ENCODE measurements at places on chromosomes 12 and 14.

GRCh38 chr14:63454863-63455622 is 88.1 kb downstream of the PPP2R5E start:
- DNase-seq = no peak

DNA sequence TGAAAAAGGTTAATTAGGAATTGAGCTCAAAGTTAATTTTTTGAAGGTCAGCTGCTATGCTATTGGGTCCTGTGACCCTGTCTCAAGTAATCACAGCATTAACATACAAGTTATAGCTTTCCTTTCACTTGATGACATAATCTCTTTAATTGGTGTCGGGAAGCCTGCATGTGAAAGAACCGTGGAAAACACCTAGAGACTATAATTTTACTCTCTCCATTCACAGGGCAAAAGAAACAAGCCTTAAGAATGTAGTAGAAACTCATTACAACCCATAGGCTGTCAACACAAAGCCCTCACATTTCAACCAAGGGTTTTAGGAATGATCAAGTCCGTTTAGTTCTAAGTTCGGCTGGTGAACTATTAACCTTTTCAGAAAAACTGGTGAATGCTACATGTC is 104.4 kb downstream of the PPM1A start:
- no peak for DNase-seq

DNA sequence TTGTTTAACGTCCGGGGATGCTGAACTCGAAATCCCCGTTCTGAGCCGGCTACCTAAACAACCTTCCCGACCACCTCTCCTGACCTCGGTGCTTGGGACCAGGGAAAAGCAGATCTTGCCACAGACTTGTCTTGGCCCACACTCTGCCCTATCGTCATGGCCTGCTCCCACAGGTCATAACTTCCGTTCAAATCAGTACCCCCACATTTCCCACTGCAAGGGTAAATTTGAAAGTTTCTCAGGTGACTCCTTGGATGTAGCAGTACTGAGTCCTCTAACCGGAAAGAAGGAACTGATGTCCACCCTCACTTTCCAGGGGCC is 612 bp upstream of the RBM23 start:
- no peak for DNase-seq

GRCh38 chr12:42666671-42667243 is 77.2 kb upstream of the PRICKLE1 start:
- no peak for DNase-seq

- peak; percentile 47 for DNase-seq
Observed at GRCh38 chr12:114504311-114504710, 98.4 kb upstream of the TBX5 start.

DNA sequence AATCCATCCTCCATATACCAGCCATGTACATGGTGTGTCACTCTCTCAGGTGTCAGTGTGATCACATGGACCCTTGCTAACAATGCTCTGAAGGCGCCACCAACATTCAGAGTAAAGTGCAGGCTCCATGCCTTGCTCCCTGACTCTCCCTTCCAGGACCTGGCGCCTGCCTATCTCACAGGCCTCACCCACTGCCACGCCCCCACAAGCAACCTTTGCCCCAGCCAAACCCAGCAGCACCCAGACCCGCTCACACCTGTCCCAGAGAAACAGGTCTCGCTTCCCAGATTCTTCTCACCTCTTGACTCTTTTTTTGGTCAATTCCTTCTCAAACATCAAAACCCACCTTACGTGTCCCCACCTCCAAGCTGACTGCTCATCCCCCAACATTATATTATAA is 52.3 kb downstream of the KCNK10 start:
- no peak for DNase-seq

GRCh38 chr12:70854138-70854537 is 66.4 kb downstream of the PTPRR start:
- no peak for DNase-seq

DNA sequence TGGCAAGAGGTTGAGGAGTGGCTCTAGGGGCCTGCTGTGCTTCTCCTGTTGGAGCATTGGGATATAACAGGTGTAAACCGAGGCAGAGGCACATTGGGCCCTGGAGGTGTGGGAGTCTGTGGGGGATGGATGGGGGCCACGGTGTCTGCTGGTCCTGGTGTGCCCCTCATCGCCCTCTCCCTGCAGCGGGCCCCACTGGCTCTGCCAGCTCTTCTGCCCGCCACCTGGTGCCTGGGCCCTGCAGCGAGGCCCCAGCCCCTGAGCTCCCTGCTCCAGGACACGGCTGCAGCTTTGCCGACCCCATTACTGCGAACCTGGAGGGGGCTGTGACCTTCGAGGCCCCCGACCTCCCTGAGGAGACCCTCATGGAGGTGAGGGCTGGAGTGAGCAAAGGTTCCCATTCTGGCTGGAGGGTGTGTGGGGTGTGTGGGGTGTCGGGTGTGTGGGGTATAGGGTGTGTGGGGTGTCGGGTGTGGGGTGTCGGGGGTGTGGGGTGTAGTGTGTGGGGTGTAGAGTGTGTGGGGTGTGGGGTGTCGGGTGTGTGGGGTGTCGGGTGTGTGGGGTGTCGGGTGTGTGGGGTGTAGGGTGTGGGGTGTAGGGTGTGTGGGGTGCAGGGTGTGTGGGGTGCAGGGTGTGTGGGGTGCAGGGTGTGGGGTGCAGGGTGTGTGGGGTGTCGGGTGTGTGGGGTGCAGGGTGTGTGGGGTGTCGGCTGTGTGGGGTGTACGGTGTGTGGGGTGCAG is 10.6 kb upstream of the PUS1 start:
- DNase-seq = no peak

- DNase-seq = no peak
Observed at GRCh38 chr12:22299294-22299912, 35.1 kb downstream of the ST8SIA1 start.

DNA sequence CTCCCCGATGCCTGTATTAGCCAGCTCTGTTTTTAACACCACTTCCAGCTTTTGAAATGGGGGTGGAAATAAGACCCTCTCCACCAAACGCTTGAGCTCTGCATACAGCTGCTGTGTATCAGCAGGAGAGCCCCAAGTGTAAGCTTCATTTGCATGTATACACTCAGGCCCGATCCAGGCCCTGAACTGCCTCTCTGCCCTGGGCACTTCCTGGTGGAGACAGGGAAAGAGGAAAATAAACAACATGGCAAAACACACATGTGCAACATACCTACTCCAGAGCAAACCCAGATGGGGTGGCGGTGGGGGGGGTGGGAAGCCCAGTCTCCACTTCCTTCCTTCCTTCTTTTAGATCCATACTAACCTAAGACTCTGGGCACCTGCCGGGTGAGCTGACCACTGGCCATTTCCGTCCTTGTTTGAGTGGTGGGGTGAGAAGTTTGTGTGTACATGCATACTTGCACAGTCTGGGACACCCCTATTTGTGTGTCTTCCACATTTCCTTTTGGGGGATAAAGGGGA is 55.3 kb downstream of the RBM19 start:
- no peak for DNase-seq

DNA sequence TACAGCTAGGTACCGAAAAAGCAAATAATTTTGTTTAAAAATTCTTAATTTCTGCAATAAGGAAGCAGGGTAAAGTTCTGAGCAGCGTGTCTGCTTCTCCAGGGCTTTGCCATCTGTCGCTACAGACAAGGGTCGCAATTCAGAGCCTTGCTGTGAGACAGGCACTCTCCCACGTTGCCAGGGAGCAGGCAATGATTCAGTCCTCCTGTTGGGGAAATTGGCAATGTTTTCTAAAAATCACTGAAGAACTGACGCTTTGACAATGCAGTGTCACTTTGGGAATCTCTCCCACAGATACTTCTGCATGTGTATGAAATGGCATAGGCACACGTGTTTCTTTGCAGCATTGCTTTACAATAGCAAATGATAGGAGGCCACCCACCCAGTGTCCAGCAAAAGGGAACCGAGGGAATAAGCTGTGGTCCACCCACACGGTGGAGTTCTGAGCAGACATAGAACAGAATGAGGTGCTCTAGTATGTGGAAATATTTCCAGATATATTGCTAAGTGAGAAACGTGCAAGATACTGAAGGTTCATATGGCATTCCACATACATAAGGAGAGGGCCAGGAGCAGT is 16.0 kb upstream of the HIP1R start:
- no peak for DNase-seq

DNA sequence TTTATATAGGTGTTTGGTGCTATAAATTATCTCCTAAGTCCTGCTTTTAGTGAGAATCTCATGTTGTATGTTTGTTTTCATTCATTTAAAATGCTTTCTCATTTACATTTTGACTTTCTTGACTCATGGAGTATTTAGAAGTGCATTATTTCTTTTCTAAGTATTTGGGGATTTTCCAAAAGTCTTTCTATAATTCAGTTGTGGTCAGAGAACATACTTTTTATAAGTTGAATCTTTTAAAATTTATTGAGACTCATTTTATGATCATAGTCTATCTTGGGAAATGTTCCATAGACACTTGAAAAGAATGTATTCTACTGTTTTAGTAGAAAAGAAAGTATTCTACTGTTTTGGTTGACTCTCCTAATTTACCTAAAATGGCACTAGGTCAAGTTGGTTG is 168.2 kb downstream of the AKAP6 start:
- no peak for DNase-seq

DNA sequence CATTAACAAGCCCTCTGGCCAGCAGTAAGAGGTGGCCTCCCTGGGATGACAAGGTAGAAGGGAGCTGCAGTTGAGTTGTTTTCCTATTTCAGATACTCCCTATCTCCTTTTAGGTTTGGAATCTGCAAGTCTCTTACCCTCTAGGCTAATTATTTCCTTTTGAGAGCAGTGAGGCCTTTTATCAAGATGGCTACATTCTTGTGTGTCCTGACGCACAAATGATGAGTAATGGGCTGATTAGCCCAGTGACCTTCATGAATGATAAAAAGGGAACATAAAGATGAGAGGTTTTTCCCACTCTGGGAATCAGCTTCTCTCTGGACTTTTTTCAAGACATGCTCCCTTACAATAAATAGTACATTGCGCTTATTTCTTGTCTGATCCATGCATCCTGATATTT is 22.9 kb downstream of the DYRK2 start:
- DNase-seq = peak; percentile 52

GRCh38 chr12:88572781-88573549 is 7.3 kb downstream of the KITLG start:
- no peak for DNase-seq

DNA sequence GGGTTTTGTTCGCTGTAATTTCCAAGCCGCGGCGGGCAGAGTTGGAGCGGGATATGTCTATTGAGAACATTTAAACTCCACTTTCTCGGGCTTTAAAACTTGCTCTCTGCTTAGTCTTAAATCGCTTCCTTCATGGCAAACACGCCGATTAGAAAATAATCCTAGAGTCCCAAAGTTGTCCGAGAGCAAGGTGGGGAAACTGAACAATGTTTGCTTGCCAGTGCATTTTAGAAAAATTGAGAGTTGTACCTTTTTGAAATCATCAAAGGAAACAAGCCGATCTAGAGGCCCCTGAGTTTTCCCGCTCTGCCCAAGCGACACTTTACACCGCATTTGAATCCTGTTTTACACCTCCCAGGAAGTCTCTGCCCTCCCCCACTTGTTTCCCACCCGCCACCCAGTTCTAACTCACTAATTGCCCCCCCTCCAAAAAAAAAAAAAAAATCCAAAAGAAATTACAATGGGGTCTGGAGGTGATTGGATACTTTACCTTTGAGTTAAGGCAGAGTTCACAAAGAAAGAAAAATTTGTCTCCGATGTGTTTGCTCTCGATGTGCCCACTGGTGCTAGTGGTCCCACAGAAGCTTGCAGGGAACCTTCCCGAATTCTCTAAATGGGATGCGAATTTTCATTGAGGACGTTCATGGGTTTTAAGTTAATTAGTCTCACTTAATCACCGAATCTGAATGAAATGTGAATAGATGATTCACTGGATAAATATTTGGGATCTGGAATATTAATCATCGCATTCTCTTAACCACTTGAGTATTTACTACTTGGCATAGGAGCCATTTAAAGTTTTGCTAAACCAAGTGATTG is 2.3 kb downstream of the HMGA2 start:
- DNase-seq = peak; percentile 41

DNA sequence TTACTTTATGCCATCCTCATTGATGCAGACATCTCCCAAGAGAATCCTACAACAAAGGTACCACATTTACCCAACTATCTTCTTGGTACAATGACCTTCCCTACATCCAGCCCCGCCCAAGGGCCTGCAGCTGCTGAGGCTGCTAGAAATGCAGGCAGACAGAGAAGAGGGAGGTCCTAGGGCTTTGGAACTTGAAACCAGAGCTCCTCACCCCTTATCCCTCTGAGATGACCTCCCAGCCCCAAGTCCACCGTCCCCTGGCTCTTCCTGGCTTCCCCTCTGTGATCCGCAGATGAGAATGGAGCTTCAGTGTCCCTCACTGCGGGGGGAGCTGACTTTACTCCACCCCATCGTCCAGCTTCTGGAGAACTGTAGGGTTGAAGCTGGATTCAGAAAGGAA is 1.6 kb upstream of the TNFRSF1A start:
- no peak for DNase-seq
